ENCODE measurements at places on chromosomes 5 and 9.

GRCh38 chr9:20286969-20287368 is 335.3 kb downstream of the MLLT3 start:
- DNase-seq = no peak

DNA sequence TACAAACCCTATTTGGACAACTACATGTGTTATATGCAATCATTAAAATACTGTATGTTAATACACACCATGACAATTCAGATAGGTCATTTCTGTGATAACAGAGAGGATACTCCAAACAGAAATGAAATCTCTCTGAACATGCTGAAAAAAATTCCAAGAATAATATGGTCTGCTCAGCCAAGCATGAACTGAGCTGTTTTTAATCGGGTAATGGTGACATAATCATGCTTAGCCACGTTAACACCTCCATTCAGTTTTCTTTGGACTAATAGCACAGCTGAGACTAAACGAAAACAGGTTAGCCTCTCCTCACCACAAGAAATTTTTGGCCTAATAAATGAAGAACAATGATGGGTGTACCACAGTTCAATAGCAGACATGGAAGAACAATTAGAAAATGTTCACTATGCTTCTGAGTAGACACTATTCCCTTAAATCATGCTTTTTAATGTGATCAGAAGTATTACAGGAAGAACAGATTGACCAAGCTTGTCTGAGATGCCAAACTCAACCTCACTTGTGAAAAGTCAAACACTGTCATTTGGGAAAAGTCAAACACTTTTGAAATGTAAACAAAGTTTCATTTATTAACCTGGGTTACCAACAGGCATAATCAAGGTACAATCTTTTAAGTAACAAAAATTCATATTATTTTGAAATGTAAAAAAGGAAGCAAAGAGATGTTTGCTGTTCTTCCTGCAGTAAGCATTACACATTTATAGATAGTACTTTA is 19.4 kb downstream of the RAB14 start:
- DNase-seq = no peak

GRCh38 chr5:111107371-111107770 is 15.2 kb downstream of the WDR36 start:
- no peak for DNase-seq

DNA sequence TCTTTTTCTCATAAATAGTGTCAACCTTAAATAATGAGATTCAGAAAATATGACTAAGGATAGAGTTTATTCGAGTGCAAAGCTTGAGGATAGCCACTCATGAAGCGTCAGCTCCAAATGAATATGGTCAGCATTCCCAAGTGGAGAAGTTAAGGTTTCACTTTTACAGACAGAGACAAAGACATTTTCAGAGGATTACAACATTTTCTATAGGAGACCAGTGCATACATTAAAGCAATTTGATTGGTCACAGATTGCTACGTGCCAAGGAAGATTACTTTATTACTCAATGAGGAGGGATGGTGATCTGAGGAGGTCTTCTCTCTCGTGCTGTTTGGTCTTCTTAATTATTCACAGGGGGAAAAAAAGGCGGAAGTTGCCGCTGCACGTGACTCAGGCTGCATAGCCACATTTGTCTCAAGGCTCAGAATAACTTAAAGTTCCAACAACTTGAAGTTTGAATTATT is 60.1 kb upstream of the SPATA31C2 start:
- DNase-seq = no peak

GRCh38 chr5:174311531-174312269 is 266.2 kb downstream of the NSG2 start:
- DNase-seq = no peak

GRCh38 chr9:133106511-133107244 is 14.4 kb downstream of the RALGDS start:
- DNase-seq = no peak

DNA sequence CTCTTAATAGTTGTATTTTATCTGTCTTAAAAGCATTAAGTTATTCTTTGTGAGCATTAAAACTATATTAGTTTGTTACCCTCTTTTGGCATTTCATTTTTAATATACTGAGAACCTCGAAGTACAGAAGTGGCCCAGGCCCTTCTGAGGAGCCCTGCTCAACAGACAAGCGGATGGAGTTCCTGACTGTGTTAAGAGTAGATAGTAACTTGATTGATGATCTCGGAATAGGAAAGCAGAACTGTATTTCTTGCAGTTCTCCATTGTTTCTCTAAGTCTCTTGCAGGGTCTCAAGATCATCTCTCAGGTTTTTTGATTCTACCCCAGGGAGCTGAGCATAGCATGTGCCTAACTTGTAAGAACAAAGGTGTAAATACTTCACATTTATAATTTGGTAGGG is 139.6 kb downstream of the SMARCA2 start:
- DNase-seq = no peak

GRCh38 chr5:158382473-158382872 is 523.5 kb upstream of the CLINT1 start:
- no peak for DNase-seq

All from activated CD8-positive, alpha-beta memory T cell treated with anti-CD3 and anti-CD28 coated beads for 1 hour (primary cell).